ENCODE measurements at places on chromosomes 4 and X.

DNA sequence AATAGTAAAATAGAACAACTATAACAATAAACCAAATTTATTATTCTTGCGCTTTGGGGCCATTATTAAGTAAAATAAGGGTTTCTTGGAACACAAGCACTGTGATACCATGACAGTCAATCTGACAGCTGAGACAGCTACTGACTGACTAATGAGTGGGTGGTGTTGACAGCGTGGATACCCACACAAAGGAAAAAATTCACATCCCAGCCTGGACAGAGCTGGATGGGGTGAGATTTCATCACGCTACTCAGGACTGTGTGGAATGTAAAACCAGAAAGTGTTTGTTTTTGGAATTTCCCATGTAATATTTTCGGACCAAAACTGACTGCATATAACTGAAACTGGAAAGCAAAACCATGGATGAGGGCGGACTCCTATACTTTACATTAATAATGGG, 48.8 kb downstream of the IGFBP7 start:
- DNase-seq = no peak

DNA sequence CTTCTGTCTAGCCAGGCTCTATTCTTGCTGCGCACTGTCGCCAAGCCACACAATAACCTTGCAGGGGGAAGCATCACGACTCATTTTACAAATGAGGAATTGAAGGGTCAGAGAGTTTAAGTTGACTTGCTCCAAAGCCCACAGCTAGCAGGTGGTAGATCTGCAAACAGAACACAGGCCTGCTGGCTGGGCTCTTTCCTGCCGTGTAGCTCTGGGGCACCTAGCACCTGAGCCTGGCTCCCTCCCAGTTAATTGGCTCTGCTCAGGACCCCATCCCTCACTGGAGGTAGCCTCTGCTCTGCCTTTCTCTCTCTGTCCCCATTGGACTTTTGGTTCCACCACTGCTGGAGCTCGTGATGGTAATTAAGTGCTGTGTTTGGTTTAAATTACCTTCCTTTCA, 98.5 kb downstream of the NSUN7 start:
- no peak for DNase-seq

GRCh38 chr4:17769406-17770174, 11.8 kb downstream of the FAM184B start:
- DNase-seq = no peak

- no peak for DNase-seq
These were observed 19.4 kb upstream of the CPLX1 start for GRCh38 chr4:845233-845835.

GRCh38 chrX:39674490-39675161, 423.1 kb downstream of the BCOR start:
- no peak for DNase-seq

DNA sequence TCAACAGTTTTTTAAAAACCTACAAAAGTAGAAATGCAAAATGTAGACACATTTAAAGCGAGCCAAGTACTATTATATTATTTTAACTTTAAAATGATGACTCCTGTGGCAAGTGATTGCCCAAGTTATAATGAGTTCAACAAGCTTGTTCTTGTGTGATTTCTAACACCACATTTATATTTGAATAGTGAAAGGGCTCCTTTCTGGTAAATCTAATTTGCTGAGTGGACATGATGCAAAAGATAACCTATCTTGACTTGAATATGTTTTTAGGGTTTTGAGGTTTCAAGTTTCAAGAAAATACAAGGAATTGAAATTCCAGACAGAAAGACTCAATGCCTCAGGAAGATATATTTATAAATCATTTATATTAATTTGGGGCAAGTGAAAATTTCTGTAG, 1.1 kb upstream of the EPGN start:
- no peak for DNase-seq

DNA sequence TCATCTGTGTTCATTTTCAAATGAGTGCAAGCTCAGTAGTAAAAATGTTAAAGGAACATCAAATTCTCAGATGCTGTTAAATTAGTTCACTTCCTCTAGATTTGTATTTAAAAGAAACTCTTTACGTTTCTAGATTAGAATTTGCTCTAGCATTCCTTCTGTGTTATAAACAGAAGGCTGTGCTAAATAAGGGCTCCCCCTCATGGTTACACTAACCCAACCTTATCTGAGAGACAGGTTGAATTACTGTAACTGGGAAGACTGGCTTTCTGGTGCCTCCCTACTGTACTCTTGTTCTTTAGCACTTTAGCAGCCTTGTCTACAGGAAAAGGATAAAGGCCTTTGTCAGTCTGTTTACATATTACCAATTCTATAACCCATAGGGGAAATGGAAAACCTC, 56.8 kb downstream of the RXFP1 start:
- DNase-seq = no peak

GRCh38 chr4:108054025-108054638, 64.4 kb downstream of the HADH start:
- no peak for DNase-seq

GRCh38 chr4:145884775-145885174, 53.8 kb downstream of the ZNF827 start:
- no peak for DNase-seq

GRCh38 chrX:72100051-72100755, 31.5 kb downstream of the RTL5 start:
- DNase-seq = no peak

- no peak for DNase-seq
These were observed 1286.6 kb downstream of the FSTL5 start for GRCh38 chr4:160877087-160877790.

GRCh38 chrX:23631136-23631535, 36.2 kb upstream of the PRDX4 start:
- no peak for DNase-seq

GRCh38 chrX:10176121-10177003, 19.6 kb downstream of the CLCN4 start:
- no peak for DNase-seq

DNA sequence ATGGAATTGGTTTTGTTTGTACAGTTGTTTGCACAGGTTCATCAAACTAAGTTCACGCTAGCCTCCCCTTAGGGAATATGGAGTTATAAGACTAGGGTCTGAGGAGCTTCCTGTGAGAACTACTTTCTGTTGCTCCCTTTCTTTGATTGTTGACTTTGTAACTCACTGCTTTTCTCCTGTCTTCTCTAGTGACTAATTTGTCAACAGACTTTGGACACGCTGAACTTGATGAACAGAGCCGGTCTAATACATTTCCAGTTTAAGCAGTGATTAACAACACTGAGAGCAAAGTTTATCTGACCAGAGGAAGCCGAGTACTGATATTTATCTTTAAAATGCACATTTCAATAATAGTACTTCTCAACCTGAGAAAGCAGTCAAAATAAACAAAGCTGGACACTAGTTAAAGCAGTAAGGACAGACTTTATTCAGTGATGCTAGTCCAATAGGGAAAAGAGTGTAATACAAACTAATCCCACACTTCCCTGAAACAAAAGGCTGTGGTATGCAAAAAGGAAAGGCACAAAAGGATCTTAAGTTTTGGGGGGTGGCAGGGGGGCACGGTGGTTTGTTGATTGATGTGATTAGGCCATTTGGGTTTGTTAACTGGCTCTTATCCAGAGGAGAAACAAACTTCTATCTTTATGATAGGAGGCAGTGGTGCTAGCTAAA, 2.7 kb upstream of the NUDT9 start:
- DNase-seq = no peak

DNA sequence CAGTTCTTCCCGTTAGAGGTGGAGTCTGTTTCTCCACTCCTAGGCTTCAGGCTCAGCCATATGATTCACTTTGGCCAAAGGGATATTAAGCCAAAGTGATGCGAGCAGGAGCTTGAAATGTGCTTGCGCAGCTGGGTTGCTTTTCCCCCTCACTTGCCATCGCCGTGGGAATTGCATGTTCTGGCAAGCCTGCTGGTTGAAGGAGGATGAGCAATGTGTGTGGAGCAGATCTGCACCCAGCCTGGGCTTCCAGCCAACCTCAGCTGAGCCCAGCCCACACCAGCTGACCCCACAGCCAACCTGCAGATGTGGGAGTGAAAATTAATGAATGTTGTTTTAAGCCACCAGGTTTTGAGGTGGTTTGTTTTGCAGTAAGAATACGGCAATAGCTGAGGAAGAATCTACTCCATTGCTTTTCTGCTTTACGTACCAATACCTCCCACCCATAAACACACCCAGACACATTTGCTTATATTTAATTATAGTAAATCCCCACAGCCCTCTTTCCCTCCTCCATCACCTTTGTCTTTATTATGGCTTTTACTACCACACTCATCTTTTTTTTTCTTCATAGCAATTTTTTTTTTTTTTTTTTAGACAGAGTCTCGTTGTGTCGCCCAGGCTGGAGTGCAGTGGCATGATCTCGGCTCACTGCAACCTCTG, 132.8 kb upstream of the FUNDC1 start:
- DNase-seq = peak; percentile 26

DNA sequence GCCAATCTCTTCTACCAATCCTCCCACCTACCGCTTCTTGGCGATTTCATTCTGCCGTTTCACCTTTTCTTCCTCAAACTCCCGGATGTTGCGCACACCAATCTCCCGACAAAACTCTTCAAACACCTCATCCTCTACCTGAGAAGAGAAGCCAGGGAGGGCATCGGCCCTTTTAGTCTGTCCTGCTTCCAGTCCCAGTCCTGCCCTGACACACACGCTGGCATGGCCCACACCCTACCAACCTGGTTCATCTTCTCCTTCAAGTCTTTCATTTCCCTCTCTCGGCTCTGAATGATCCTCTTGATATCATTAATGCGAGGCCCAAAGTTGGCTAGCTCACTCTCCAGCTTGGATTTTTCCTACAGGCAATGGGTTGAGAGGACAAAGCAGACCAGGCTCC, 18.9 kb downstream of the SMC1A start:
- DNase-seq = no peak

- DNase-seq = no peak
These were observed 15.1 kb downstream of the TRAPPC2 start for GRCh38 chrX:13719192-13719856.

- DNase-seq = no peak
These were observed 291.7 kb downstream of the PACRGL start for GRCh38 chr4:20992002-20992401.

DNA sequence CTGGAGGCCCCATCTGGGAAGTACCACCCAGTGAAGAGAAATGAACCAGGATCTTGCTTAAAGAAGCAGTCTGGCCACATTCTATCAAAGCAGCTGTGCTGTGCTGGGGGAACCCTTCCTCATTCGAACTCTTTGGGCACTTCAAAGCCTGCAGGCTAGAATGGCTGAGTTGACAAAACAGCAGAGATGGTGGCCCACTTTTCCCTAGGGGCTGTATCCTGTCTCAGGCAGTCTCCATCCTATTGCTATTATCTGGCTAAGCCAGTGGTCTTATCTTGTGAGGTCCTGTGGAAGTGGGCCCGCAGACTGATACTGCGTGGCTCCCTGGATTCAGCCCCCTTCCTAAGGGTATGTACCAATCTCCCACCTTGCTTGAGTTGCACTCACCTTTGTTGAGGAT, 114.3 kb downstream of the VSIG4 start:
- DNase-seq = no peak

DNA sequence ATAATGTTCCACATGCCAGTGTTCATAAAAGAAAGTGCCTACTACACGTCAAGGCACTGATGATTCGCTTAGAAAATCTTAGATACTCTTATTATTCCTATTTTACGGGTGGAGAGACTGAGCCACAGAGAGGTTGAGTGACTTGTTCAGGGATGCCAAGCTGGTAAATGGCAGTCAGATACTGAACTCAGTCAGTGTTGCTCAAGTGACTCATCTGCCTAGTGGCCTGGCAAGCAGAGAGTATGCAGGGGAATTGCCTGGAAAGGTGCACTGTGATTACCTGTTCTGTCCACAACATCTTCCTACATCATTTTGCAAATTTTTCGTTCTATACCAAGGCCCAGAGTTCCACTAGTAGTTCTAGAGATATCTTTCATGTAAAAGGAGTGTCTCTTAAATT, 68.4 kb downstream of the RAPGEF2 start:
- DNase-seq = no peak

- no peak for DNase-seq
These were observed 332.7 kb downstream of the MID1IP1 start for GRCh38 chrX:39133971-39134370.

GRCh38 chr4:102285831-102286230, 59.5 kb downstream of the SLC39A8 start:
- DNase-seq = no peak

- DNase-seq = no peak
These were observed 190.4 kb upstream of the TLL1 start for GRCh38 chr4:165682611-165683010.

GRCh38 chrX:150759568-150760416, 66.6 kb downstream of the MTMR1 start:
- no peak for DNase-seq

GRCh38 chr4:153530284-153530999, 64.3 kb downstream of the TMEM131L start:
- DNase-seq = no peak

GRCh38 chrX:48676893-48677270, 6.7 kb upstream of the WAS start:
- no peak for DNase-seq

DNA sequence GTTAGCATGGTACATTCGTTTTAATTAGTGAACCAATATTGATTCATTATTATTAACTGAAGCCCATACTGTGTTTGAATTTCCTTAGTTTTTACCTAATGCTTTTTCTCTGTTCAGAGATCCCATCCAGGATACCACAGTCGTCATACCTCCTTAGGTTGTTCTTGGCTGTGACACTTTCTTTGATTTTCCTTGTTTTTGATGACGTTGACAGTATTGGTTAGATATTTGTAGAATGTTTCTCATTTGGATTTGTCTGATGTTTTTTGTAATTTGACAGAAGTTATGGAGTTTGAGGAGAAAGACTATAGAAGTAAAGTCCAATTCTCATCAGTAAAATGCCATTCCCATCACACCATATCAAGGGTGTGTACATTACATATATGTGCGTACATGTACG, 16.2 kb upstream of the RAP2C start:
- no peak for DNase-seq

DNA sequence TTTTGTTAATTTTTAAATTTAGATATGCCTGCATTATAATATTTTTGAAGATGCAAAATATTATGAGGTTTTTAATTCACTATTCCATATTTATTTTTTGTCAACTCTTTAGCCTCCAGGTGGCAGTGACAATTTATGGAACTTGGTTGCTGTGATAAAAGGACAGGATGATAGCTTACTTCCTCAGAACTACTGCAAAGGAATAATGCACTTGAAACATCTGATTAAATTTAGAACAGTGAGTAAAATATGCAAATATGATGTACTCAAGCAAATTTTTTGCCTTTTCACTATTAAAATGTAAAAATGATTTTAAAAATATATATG, 45.1 kb downstream of the SPATA4 start:
- DNase-seq = no peak

GRCh38 chr4:41657561-41657960, 91.0 kb downstream of the PHOX2B start:
- DNase-seq = no peak

- no peak for DNase-seq
These were observed 98.0 kb downstream of the TBL1X start for GRCh38 chrX:9562851-9563250.

- DNase-seq = no peak
These were observed 2212.0 kb downstream of the PCDH7 start for GRCh38 chr4:32932156-32932555.

DNA sequence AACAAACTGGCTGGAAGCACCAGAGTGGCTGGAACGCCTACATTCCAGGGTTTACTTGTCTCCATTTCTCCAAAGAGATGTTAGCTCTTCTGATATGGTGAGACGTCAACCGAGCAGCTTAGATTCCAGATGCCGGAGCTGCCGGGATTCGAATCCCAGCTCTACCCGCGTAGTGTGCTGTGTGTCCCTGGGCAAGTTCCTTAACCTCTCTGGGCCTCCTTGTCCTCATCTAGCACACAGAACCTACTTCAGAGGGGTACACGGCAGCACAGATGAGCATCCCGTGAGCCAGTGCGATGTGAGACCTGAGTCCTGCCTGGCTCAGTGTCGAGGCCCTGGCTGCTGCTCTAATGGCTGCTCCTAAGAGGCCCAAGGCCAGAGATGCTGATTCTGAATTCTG, 60.1 kb downstream of the ABLIM2 start:
- DNase-seq = no peak

All from forelimb muscle (tissue), 1 donor.